Activated CD4-positive, alpha-beta T cell treated with anti-CD3 and anti-CD28 coated beads, Interleukin-2, amount 50 U/mL, for 16 hours (primary cell): ENCODE measurements at places on chromosomes 5 and 9.
A peak's percentile ranks its signal among the peaks of the same experiment; 100 is the strongest.

GRCh38 chr5:128644863-128645262 lies 106.8 kb upstream of the FBN2 start:
- no peak for DNase-seq

DNA sequence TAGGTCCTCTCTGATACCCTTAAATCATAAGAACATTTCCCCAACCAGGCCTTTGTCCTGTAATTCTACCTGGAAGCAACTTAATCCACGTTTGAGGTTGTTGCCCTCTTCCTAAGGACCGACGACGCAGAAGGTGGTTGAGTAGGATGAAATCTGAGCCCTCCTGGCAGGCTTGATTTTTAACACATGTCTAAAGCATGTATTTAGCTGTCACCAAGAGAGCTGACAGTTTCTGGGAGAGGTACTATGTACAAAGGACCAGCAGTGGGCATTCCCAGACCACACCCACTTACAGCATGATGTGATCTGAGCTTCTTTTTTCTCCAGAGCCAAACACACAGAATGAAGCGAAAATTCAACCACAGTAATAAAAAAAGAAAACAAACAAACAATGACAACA lies 260.9 kb downstream of the SH3GL2 start:
- no peak for DNase-seq

DNA sequence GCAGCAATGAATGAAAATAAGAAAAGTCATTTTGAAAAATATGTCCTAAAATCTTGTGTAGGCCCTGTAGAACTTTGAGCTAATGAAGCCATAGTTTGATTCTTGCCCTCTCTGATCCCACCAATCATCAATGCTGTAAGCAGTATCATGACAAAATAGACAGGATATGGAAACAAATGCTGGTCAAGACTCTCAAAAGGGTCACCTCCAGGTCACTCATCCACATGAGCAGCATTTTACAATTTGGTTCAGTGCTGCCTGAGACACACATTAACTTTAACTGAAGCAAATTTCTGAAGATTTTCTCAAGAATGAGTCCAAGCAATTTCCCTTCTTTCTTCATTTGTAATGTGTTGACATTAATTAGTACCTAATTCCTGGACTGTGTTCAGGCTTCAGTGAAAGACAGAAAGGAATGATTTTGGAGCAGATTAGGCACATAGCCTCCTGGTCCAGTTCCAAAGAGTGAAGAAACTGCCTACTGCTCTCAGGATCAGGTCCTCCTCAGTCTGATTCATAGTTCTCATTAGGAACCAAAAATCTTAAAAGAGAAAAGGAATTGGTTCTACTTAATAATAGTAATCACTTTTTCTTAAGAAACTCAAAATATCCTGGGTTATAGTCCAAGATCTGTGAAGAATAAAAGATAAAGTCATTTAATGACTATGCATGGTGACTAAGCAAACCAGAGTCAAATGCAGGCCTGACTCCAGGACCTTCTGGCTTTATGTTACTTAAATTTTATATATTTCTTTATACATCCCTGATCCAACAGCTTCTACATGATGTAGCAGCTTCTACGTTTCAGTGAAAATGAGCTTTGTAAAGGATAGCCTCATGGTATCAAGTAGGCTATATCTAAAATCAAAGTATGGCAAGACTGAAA lies 192.1 kb upstream of the RGMB start:
- no peak for DNase-seq

DNA sequence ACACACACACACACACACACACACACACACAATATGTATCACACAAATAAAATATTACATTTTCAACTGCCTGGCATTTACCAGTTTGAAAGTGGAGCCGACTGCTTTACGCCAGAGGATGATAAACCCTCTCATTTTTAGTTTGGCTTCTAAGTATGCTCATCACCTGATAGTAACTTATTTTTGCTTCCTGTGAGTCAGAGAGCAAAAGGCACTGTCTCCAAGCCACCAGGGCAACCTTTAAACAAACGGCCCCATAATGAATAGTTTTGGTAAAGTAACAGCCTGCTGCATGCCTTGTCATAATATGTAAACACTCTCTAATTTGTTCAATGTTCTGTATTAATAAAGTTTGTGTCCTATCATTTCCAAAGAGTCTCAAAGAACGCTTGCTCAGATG lies 26.9 kb downstream of the KLF4 start:
- DNase-seq: no peak

- DNase-seq: no peak
Observed at GRCh38 chr5:36874465-36874864, 2.1 kb upstream of the NIPBL start.

GRCh38 chr9:69899491-69899890 lies 78.9 kb downstream of the CFAP95 start:
- no peak for DNase-seq

- DNase-seq: no peak
Observed at GRCh38 chr5:122730456-122730855, 44.4 kb upstream of the SNX2 start.

GRCh38 chr9:14935964-14936363 lies 25.7 kb upstream of the FREM1 start:
- DNase-seq: no peak

GRCh38 chr5:74412066-74412465 lies 228.5 kb downstream of the ENC1 start:
- no peak for DNase-seq

GRCh38 chr5:72440207-72440638 lies 67.0 kb downstream of the ZNF366 start:
- no peak for DNase-seq

DNA sequence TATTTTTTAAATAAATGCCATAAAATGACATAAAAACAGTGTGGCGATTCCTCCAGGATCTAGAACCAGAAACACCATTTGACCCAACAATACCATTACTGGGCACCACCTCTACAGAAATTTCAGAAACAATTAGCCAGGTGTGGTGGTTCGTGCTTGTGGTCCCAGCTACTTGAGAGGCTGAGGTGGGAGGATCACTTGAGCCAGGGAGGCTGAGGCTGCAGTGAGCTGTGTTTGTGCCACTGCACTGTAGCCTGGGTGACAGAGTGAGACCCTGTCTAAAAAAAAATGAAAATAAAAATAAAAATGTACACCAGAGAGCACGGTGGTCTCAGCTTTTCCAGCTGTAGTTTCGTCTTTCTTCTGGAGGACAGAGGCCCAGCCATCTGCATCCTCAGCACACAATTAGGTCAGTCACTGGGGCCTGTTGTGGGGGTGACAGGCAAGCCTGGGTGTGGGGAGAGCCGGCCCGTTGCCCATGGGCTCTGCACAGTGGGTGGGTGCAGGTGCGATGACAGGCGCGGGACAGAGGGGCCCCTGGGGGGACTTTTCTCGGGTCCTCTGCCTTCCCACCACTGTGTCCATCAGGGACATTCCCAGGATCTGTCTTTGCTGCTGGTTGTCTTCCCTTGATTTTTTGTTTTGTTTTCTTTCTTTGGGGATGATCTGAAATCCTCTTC lies 9.8 kb downstream of the COL5A1 start:
- DNase-seq: no peak

GRCh38 chr5:3342271-3343100 lies 253.1 kb upstream of the IRX1 start:
- DNase-seq: no peak

GRCh38 chr5:36444582-36445418 lies 143.1 kb upstream of the RANBP3L start:
- no peak for DNase-seq

DNA sequence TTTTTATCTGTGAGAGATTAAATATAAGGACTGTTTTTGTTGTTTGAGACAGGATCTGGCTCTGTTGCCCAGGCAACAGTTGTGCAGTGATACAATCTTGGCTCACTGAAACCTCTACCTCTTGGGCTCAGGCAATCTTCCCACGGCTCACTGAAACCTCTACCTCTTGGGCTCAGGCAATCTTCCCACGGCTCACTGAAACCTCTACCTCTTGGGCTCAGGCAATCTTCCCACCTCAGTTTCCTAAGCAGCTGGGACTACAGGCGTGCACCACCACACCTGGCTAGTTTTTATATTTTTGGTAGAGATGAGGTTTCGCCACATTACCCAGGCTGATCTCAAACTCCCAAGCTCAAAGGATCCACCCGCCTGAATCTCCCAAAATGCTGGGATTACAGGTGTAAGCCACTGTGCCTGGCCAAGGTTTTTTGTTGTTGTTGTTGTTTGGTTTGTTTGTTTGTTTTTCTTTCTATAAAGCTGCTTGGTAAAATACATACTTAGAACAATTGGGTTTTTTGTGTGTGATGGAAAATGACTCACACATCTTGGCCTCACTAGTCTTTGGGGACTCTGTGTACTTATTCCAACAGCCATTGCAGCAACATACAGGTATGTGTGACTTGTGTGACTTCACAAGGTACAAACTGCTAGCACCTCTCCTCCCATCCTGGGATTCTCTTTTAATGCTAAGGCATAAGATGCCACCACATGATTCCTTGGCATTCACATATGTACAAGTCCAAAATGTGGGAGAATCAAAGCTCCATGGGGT lies 36.5 kb upstream of the RASA1 start:
- DNase-seq: no peak

- DNase-seq: no peak
Observed at GRCh38 chr9:109919736-109920408, 139.9 kb downstream of the PALM2AKAP2 start.

GRCh38 chr9:126592461-126592860 lies 21.3 kb upstream of the LMX1B start:
- DNase-seq: no peak

DNA sequence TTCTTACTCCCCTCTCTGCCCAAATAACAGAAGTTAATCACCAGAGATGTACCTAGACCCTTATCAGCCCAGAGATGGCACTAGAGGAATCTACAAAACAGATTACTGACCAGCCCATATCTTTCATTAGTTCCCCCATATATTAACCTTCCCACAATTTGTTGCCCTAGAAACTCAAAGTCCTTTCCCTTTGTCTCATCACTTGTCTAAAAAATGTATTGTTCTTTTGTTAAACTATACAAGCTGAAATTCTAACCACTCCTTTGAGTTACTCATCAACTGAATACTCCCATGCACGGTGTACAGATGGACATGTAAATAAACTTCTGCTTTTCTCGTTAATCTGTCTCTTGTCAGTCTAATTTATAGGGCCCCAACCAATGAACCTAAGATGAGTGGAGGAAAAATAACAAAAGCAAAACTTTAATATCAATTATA lies 130.9 kb downstream of the CCDC192 start:
- DNase-seq: no peak

DNA sequence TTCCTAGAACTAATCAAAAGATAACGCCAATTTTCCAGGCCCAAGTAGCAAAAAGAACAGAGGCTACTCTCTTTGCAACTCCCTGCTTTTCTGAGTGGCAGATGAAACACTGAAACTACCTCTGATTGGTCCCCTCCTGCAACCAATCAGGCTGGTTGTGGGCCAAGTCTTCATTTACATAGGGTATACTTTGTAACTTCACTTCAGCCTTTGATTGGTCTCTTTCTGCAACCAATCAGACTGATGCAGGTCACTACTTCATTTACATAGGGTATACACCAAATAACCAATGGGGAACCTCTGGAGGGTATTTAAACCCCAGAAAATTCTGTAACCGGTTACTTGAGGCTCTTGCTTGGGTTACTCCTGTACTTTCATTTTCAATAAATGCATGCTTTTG lies 289.6 kb downstream of the MED10 start:
- no peak for DNase-seq

GRCh38 chr5:142644127-142644526 lies 41.8 kb downstream of the FGF1 start:
- no peak for DNase-seq

GRCh38 chr5:34653708-34654107 lies 2.4 kb upstream of the RAI14 start:
- no peak for DNase-seq

DNA sequence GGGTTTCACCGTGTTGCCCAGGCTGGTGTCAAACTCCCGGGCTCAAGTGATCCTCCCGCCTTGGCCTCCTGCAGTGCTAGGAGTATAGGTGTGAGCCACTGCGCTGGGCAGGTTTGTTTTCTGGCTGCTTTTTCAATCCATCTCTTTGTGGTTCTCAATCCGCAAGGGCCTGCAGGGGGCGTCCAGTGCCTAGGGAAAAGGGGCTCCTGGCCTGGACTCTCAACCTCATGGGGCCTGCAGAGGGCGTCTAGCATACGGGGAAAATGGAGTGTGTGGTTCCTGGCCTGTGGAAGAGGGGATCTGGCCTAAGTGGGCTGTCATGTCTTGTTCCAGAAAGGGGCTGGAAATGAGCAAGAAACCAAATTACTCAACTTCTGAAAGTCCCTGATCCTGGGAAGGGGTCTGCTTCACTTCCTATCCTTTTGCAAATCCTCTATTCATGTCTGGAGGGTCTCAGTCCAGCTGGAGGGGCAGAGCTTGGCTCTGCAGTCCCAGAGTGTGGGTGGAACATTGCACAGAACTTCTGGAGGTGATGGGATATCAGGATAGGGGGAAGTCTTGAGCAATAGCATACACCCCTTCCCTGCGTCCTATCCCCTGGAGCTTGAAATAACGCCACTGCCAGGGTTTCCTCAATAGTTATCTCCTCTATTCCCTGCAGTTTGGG lies 12.7 kb upstream of the CCL27 start:
- peak; percentile 55 for DNase-seq

DNA sequence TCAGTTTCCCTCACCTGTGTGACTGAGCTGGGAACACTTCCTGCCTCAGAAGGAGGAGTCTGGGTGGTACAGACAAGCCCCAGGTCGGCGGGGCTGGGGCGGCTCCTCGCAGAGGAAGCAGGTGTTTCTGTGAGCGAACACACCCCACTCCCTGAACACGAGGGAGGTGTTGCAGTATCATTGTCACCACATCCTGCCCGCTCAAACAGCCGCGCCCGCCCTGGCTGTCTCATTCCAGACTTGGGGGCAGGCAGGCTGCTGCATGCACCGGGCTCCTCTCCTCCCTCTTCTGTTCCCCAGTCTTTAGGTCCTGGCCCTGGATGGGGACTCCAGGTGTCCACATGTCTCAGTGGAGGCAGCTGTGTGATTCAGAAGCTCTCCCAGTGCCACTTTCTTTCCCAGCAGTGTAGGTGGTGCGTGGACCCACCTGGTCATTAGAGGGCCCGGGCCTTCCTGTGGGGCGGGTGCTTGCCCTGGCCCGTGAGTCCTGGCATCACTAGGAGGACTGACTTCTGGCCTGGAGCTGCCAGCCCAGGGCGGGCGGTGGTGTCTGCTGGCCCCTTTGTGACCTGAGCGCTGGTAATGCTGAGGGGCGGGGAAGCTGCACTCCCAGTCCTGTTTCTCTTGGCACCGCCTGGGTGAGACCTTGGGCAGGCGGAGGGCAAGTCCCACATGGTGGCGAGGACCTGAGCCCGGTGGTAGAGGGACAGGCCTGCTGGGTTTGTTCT lies 18.3 kb upstream of the PHYHD1 start:
- DNase-seq: peak; percentile 91

GRCh38 chr9:89375191-89375760 lies 57.0 kb downstream of the SECISBP2 start:
- DNase-seq: peak; percentile 28

DNA sequence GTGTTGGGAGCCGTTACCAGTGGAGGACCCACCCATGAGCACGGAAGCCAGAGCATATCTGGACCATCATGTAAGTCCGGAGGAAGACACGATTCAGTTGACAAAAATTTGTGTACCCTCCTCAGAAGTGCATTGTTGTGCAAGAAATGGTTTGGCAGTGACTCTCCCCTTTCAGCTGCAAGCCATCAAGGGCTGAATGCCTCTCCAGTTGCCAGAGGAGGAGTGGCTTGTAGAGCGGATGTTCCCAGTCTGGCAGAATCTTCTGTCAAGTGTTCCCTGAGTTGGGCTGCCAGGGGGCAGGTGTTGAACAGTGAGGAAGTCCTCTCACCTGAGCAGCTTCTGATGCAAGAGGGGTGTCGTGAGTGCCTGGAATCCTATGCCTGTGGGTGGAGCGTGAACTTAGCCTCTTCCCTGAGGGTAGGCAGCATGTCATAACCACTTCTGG lies 27.6 kb upstream of the CDKN2AIPNL start:
- no peak for DNase-seq
